Aorta (tissue), 5 donors: ENCODE measurements at places on chromosomes 12 and 14.

DNA sequence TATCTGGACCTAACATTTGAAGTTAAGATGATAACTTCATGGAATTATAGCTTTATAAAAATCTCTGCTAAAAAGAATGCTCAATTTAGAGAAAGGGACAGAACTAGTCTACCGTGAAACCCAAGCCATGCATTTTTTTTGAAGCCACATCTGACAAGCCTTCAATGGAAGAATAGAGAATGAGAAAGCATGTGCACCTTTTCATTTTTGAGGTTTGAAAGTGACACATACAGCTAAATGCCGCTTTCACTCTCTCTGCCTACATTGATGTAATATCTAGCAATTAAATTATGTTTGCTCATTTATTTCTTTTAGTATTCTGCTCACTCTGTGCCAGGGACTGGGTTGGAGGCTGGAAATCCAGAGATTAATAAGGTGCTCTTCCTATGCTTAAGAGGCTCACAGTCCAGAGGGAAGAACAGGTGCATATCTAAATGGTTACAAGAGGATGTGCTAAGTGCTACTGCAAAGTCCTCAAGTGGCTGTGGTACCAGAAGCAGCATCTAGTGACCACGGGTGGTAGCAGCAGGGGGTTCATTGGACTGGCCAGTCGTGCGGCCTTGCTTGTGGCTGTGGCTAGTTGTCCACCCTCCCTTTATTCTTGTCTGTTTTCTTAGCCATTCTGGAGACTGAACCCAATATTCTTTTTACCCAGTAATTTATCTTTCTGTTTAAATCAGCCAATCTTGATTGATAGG lies 60.4 kb downstream of the PPP1R36 start:
- no peak for DNase-seq

- peak; percentile 77 for DNase-seq
Observed at GRCh38 chr12:48349471-48349870, 1.2 kb downstream of the ZNF641 start.

GRCh38 chr14:78446807-78447206 lies 276.6 kb downstream of the NRXN3 start:
- no peak for DNase-seq

GRCh38 chr14:104509673-104510072 lies 69.9 kb upstream of the C14orf180 start:
- peak; percentile 64 for DNase-seq

- no peak for DNase-seq
Observed at GRCh38 chr12:101743242-101743641, 4.0 kb upstream of the SYCP3 start.
